ENCODE measurements at places on chromosomes 5 and 9.
A peak's percentile ranks its signal among the peaks of the same experiment; 100 is the strongest.

- no peak for DNase-seq
Observed at GRCh38 chr5:123451047-123451446, 27.8 kb upstream of the CEP120 start.

DNA sequence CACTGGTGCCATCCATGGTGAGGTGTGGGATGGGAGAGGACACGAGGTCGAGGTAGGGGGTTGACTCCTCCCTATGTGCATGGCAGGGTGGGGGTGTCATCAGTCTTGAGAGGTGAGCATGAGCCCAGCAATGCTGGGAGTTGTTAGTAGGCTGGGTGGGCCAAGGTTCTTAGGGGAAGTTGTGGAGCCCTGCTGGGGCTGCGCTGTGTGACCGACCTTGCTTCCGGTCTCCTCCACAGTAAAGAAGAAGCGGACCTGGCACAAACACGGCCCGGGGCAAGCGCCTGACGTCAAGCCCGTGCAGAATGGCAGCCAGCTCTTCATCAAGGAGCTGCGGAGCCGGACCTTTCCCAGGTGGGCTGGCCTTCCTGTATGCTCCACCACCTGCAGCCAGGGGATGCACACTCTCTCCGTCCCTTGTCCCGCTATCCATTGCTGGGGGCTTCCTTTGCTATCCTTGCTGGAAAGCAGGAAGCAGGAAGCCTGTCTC is 59.8 kb downstream of the PHF2 start:
- DNase-seq: no peak

DNA sequence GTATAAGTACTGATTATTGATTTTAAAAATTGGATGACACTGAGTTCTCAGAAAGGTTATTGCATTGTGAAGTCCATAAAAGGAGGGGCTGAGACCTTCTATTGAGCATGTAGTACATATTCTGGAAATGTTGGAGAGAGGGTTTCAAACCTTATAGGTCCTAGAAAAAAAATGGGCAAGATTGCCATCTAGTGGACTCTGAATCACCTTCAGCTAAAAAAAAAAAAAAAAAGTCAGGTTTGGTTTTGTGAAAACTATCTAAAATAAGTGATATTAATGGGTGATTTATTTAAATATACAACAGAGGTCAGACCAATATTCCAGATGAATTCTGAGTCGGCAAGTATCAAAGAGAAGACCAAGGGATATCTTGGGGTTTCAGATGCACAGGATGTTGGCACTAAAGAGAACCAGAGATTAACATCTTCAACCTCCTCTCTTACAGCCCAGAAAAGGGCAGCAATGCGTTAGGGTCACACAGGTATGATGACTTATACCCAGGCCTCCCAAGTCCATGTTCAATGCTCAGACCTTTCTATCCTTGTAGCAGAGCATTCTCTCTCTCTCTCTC is 109.8 kb upstream of the NMUR2 start:
- DNase-seq: peak; percentile 21

DNA sequence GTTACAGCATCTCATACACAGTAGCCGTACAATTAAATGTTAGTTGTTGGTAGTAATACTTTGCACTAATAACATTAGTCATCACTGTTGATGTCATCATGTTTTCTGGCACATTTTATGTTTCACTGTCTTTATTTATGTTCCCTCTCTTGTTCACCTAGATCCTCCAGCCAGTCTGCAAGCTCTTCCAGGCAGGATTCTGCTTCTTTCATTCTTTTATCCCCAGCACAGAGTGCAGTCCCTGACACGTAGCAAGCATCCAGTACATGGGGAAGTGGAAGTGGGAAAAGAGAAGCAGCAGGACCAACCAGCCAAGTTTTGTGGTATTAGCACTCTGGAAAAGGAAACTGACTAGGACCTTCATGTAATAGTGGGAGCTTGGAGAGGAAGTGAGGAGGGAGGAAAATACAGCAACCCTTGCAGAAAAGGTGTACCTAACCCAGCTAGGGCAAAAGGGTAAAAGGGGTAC is 89.7 kb upstream of the SLC44A1 start:
- DNase-seq: no peak

DNA sequence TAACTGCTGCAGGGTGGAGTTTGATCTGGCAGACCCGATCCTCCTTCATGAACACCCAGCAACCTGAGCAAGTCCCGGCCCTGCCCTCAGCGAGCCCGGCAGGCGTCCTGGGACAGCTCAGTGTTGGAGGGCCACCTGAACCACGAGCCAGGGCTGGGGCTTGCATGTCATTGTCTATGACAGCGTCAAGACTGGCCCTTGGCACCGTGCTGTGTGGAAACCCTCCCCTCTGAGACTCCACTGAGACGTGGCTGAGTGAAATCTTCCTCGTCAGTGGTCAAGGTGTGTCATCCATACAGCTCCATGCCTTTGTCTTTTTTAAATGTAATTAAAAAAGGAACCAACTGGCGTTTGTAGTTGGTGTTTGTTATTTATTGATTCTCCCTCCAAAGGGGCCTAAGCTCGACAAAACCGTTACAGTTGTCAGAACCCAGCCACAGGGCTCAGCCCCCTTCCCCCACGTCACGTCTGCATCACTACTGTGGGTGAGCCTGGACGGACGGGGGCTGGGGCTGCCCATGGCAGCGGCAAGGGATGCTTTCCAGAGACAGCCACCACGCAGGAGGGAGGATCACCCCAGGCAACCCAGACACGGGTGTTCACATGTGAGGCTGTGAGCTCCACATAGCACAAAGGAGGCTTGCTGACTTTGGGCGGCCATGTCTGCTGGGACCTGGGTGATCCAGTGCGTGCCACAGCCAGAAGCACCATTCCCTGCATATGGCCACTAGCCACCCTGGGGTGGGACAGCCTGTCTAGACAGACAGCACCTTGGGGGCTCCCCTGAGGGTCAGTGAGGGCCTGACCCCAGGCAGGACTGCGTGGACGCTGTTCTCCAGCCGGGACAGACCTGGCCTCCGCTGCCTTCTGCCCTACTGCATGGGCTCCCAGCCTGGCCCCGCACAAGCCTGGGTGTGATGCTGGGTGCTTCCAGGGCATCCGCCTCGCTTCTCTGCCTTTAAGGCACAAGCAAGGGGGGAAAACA is 7.3 kb downstream of the UCK1 start:
- DNase-seq: no peak

- DNase-seq: no peak
Observed at GRCh38 chr5:129460936-129461710, 1.0 kb downstream of the ADAMTS19 start.

DNA sequence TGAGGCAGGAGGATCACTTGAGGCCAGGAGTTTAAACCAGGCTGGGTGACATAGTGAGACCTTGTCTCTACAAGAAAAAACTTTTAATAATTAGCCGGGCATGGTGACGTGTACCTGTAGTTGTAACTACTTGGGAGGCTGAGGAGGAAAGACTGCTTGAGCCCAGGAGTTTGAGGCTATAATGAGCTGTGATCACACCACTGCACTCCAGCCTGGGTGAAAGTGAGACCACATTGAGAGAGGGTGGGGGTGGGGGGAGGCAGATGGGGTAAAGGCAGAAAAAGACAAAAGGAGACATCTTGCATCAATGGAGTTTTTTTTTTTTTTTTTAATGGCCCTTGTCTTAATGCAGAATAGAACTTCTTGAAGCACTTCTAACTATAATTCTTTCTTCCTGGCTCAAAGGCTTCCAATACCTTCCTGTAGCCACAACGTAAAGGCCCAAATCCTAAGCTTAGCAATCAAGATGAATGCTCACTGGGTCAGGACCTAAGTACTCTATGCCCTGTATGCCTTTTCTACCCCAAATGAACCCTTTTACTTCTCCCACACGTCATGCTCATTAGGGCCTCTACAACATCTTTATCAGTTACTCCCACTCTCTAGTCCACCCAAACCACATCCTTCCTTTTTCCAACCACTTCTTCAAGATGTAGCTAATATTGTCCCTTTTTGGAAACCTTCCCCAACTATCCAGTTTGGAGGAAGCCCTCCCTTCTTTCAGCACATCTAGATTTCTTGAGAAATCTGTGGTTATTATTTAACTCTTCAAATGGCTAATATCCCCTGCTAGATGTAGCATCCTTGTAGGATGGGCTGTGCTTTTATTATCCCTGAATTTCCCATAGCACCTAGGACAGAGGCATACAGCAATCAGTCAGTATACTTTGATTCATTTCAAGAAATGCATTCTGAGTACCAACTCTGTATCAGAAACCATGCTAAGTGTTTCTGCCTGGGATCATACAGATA is 40.8 kb downstream of the CSF2 start:
- no peak for DNase-seq

- DNase-seq: no peak
Observed at GRCh38 chr9:5013374-5013773, 28.3 kb downstream of the JAK2 start.

DNA sequence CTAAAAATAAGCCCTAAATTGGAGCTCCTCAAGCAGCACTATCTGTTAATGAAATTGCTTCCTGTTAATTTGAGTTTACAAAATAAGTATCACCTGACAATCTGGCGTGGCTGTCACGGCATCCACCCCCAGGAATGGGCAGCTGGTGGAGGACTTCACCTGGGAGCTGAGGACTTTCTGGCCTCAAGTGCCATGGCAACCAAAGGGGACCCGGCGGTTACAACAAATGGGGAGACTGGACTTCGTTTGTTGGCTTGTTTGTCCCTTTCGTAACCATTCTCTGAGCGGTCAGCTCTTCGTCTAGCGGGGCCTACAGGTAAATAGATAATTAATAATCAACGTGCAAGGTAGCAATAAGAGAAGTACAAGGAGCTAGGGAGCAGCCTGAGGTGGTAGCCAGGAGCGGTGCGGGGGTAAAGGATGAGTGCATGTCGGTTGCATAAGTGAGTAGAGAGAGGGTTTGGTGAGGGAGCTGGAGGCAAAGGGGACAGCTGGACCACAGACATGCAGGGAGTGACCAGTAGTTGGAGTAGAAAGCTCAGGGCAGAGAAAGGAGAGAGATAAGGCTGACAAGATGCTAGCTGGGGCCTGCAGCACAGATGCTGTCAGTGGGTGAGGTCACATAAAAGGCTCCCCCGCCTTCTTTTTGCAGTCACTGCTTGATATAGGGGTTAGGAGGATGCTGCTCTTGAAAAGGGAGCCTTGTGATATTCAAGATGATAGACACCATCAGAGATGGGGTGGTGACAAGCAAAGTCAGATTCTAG is 62.5 kb downstream of the HSPA4 start:
- no peak for DNase-seq

DNA sequence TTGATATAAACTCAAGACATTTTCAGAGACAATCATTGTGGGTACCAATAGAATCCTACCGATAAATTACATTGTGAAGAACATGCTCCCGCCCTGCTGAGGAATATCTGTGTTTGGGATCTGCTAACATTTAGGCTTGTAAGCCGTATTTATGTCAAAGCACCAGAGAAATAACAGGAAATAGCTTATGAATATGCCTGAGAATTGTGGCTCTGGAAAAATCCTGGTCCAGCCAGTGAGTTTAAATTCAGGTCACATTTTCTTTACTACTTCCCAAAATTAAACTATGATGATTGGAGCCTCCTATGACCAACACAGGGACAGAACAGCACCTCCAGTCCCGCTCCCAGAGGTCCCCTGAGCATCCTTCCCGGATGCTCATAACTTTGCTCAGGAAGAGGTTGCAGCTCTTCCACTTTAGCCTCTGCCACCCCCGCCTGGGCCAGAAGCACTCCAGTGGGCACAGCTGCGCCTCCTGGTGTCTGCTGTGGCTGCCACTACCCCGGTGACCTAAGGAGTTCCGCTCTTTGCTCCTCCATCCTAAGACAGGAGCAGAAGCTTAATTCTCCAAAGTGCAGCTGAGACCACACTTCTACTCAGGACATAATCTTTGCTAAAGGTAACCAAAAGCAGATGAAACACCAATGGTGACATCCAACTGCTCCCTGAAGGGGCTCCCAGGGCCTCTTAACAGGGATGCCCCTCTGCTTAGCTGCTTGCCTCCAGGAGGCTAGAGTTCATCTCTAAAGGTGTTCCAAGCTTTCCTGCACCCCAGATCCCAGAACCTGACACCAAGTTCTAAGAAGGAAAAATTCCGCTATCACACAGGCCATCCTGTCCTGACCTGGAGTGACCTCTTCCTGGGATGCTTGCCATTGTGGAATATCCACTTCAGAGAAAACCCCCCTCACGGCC is 58.8 kb downstream of the SLC1A1 start:
- no peak for DNase-seq

GRCh38 chr9:128723352-128723865 is 518 bp downstream of the ZDHHC12 start:
- peak; percentile 23 for DNase-seq

- no peak for DNase-seq
Observed at GRCh38 chr9:95598236-95598635, 81.5 kb upstream of the PTCH1 start.

GRCh38 chr5:82593481-82593880 is 315.3 kb upstream of the RPS23 start:
- DNase-seq: no peak

- DNase-seq: no peak
Observed at GRCh38 chr9:123423311-123423640, 67.3 kb downstream of the CRB2 start.

- DNase-seq: no peak
Observed at GRCh38 chr5:155129513-155129880, 115.9 kb downstream of the KIF4B start.

GRCh38 chr9:96116275-96117064 is 185.5 kb downstream of the HSD17B3 start:
- DNase-seq: peak; percentile 81

- DNase-seq: no peak
Observed at GRCh38 chr5:77308154-77308960, 97.9 kb downstream of the PDE8B start.

- no peak for DNase-seq
Observed at GRCh38 chr9:18122171-18122570, 351.8 kb upstream of the ADAMTSL1 start.

- no peak for DNase-seq
Observed at GRCh38 chr5:56229111-56229510, 4.0 kb downstream of the ANKRD55 start.

DNA sequence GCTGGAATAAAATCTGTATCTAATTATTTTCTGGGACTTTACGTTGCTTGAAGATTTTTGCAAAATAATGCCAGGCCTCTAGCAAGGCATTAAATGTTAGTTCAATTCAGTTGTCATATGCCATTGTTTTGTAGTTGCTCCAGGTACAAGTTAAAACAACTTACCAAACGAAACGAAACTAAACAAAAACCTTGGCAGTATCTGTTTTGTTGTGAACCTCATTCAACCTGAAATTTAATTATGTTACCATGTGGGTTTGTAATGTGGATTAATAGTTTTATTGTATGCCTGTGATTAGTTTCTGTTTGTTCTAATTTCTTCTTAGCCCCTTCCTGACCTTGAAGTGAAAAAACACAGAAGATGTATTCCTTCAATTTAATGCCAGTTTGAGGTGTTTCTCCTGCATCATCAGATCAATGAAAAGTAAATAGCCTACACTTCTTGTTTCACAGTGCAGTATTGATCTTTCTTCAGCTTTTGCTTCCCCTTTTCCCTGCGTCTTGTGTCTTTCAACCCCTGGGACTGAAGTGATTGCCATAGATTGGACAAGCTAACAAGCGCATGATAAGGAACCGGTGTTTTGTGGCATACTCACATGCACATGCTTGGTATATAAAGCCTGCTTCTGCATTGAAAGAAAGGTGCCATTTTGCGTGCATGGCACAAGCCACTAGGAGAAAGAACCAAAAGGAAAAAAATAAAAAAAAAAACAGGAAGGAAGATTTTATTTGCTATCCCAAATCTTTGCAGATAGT is 699.0 kb upstream of the ARRDC3 start:
- no peak for DNase-seq

- no peak for DNase-seq
Observed at GRCh38 chr9:136626740-136627642, 35.7 kb upstream of the EGFL7 start.

- DNase-seq: no peak
Observed at GRCh38 chr9:107351382-107352045, 68.4 kb downstream of the RAD23B start.

- no peak for DNase-seq
Observed at GRCh38 chr5:40677456-40677855, 2.3 kb upstream of the PTGER4 start.

- DNase-seq: no peak
Observed at GRCh38 chr5:127028822-127029457, 1.4 kb downstream of the MARCHF3 start.

All from COLO829 (cell line).